ENCODE measurements at places on chromosomes 12 and 14. TPM values are rescaled to one million over a fixed set of nuclear protein-coding genes. Genes with fewer than 3 reads are reported as not detected.
A peak's percentile ranks its signal among the peaks of the same experiment; 100 is the strongest.

Gene ASPG
- 282 TPM for total RNA-seq

Gene HSPB8
- 0.96 TPM for total RNA-seq

Gene SMARCD1
- total RNA-seq = 18.6 TPM

Gene RNFT2
- 0.40 TPM for total RNA-seq

Gene ACVRL1
- 7.1 TPM for total RNA-seq

Gene FOXA1
- total RNA-seq = 36.6 TPM

Gene OVCH1
- total RNA-seq = not detected

Gene CLEC1B
- 10.7 TPM for total RNA-seq

Gene TEX22
- total RNA-seq = 1.3 TPM

Gene GRIP1
- total RNA-seq = 0.13 TPM

Gene FOXN3
- 72.9 TPM for total RNA-seq

Gene CDC42BPB
- total RNA-seq = 45.0 TPM

Gene PTPRB
- total RNA-seq = 14.6 TPM

Gene STAC3
- 2.3 TPM for total RNA-seq

Gene MYF5
- total RNA-seq = not detected

GRCh38 chr12:104886418-104887401, 71.4 kb downstream of the SLC41A2 start:
- no peak for DNase-seq

DNA sequence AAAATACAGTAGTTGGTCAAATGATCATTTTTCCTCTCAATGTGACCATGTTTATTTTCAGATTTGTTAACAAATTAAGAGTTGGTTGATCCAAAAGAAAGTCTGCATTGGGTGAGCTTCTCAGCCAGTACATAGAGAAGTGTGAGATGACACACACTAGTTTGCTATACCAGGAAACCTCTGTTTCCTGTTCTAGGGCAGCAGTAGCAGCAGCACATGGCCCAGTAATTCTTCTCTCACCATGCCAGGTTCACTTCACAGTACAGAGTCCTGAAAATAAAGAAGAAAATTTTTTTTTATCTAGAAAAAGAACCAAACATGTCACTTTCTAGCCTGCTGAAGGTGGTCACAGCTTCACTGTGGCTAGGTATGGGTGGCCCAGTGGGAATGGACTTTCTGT, 250.2 kb upstream of the OR4E1 start:
- DNase-seq = no peak

DNA sequence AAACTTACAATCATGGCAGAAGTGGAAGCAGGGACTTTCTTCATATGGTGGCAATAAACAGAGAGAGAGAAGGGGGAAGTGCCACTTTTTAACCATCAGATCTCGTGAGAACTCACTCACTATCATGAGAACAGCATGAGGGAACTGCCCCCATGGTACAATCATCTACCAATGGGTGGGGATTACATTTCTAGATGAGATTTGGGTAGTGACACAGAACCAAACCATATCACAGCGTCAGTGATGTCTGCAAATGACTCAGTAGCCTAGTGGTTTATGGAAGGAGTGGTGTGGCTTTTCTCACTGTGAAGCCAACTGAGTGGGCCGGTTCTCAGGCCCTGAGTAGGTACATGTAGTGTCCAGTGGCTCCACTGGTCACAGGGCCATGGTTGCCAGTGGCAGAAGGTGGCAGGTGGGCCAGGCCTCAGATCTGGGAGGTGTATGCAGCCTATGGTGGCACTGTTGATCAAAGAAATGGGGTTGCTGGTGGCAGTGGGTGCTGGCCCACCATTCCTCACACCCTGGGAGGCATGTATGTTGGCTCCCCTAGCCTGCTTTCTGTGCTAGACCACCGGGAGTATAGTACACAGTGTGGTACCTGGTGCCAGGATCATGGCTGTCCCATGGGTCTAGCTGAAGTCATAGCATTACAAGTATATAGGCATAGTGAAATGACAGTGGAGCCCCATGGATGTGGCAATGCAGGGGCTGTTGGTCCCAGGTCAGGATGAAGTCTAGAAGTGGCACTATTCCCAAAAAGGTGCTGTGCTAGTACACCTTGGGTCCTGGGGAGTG, 191.9 kb downstream of the NUBPL start:
- no peak for DNase-seq

GRCh38 chr14:73208390-73208789, 28.9 kb upstream of the PAPLN start:
- DNase-seq = no peak

- peak; percentile 69 for DNase-seq
These were observed 67.9 kb upstream of the BEGAIN start for GRCh38 chr14:100654814-100655740.

DNA sequence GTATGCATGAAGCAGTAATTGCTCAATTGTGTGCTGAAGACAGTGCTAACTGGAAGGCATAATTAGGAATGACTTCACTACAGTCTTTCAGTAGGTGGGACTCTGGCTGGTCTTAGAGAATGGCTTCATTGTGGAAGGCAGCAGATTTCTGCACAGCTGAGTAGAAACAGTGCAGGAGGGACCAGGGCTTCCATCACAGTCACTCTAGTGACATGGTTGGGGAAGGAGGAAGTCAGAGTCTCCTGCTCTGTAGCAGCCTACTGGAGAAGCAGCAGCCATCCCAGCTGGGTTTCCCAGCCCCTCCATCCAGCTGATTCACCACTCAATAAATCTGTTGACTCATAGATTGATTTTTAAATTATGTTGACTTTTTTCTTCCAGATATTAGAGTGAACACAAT, 80.6 kb upstream of the DBX2 start:
- DNase-seq = no peak

DNA sequence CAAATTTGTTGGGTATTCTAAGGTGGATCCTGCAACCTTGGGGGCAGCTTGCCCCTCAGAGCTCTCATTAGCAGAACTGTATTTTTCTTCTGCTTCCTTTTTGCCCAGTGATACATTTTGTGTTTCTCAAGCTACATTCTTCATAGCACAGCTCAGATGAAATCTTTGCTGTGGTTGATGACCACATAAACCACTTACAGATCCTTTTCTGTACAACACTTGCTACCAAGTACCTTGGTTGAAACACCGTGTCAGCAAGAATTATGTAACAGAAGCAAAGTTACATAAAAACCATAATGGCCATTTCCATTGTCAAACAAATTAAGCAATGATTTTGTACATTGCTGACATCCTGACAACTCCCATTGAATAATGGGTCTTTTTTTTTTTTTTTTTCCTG, 9.7 kb upstream of the PLBD1 start:
- DNase-seq = no peak

DNA sequence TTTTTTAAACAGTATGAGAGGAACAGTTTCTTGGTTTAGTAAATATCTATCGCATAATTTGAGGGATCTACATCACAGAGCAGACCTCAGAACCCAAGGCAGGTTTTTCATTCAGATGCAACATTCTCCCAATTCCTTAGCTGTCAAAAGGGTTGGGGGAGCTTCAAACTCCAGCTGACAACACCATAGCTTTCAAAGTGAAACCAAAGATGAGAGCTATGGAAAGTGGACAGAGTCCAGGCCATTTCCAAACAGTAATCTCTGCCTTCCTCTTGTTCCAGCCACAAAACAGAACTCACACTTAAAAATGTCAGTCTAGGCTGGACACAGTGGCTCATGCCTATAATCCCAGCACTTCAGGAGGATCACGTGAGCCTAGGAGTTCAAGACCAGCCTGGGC, 87.8 kb downstream of the SPRING1 start:
- DNase-seq = no peak

DNA sequence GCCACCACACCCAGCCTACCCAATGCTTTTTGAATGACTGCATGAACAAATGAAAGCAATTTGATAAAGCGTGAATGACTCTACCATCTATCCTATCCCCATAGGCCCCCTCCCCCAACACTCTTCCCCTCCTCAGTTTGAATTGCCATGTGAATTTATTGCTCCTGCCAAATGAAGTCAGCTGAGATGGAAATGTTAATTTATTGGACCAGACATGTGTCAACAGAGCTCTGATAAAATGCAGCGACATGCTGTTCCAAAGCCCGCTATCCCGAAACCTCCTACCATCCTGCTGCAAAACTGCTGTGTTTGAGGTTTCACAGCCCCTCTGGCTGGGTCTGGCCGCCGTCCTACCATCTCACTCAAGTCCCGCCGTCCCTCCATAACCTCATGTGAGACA, 360.5 kb downstream of the CACNA1C start:
- DNase-seq = no peak

DNA sequence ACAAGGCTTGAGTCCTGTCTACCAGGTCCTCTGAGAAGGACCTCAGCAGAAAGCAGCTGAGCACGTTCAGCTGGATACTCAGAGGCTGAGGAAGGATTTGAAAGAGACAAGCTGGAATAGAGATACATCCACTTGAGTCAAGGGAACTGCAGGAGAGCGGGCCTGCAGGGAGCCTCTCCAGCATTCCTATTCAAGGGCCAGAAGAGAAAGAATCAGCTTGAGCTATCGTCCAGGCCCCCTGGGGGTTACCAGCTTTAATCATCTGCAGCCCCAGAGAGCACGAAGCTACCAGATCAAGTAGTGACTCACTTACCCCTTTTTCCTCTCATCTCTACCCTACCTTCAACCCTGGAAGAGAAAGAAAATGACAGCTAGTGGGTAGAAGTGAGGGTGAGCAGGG, 80.9 kb downstream of the NDUFA12 start:
- DNase-seq = no peak

GRCh38 chr14:101595887-101596721, 34.8 kb downstream of the DIO3 start:
- peak; percentile 38 for DNase-seq

GRCh38 chr12:63843721-63844390, 644 bp upstream of the SRGAP1 start:
- peak; percentile 90 for DNase-seq

- DNase-seq = no peak
These were observed 5.4 kb downstream of the FOS start for GRCh38 chr14:75283833-75284563.

- DNase-seq = no peak
These were observed 203.1 kb downstream of the ITPR2 start for GRCh38 chr12:26629864-26630263.

GRCh38 chr12:76049575-76050251, 18.1 kb upstream of the PHLDA1 start:
- no peak for DNase-seq

DNA sequence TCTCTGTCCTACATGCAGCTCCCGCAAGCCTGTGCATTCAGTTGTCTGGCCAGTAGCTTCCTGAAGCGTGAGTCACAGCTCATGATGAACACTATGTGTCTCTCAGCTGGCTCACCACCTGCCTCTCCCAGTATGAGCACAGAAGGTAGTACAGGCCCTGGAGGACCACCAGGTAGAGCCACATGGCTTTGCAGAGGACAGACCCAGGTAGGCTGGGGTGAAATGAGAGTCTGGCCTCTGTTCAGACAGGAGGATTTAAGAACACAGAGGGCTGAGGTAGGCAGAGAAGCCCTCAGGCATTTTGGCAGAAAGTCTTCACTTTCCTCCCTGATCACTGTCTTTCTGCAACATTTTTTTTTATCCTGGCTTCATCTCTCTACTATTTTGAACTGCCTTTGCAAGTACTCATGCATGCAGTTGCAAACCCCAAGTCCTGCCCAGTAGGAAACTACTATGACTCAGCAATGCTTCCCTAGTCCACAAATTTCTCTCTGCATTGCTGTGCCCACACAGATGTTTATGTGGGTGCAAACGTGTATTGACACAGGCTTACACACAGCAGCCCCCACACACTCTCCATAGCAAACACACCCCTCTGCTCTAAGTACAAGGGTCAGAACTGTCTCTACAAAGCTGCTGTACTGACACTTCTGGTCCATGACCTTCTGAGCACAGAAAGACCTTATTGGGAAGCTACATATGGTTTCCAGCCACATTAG, 7.2 kb upstream of the SDR9C7 start:
- peak; percentile 64 for DNase-seq

DNA sequence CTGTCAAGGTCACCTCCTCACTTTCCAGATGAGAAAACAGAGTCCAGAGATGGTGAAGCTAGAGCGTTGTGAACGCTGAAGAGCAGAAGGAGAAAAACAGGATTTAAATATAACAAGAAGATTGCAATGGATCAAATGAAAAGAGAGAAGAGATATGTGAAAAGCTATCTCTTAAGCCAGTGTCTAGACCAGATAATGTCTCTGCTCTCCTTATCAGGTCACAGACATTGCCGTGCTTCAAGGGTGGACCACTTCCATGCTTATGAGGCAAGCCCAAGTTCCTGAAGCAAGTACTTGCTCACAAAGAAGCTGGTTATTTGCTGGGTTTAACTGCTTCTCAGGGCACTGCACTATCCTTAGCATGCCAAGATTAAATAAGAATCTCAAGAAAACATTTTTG, 31.6 kb upstream of the FRS2 start:
- DNase-seq = no peak

GRCh38 chr14:105941226-105942166, 415.1 kb downstream of the TMEM121 start:
- no peak for DNase-seq

DNA sequence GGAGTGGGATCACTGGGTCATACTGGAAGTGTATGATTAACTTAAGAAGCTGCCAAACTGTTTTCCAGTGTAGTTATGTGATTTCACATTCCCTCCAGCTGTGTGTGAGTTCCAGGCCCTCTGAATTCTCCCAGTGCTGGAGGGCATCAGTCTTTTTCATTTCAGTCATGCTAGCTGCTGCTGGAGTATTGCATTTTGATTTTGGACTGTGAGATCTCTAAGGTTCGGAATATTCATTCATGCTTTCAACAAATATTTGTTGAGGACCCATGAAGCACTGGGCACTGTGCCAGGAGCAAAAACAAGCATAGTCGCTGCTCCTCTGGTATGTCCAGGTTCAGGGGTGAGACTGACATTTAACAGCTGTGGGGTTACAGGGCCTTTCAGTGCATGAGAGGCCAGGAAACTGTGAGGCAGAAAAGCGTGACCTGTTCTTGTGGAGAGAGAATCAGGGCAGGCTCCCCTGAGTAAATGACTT, 133.2 kb downstream of the SCARB1 start:
- no peak for DNase-seq

DNA sequence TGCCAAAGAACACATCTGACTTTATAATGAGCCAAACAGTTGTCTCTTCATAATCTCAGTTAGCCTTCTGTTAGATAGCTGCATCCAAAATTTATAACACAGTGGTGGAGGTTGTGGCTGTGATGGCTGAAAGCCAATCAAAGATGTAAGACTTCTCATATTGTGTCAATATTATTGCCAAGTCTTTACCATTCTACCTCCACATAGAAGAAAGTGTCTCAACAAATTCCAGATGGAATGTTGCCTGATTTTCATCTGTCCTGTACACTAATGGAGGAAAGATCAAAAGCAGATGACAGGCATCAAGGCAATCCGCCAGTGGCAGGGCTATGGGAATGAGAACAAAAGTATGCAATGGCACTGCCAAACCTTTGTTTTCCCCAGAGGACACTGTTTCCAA, 813.1 kb upstream of the NOVA1 start:
- DNase-seq = no peak
